ENCODE measurements at places on chromosomes 1 and 21. TPM values are rescaled to one million over a fixed set of nuclear protein-coding genes. Genes with fewer than 3 reads are reported as not detected.
A peak's percentile ranks its signal among the peaks of the same experiment; 100 is the strongest.

- H3K4me3 ChIP-seq = no peak overlapping the region
- no peak overlapping the region for H3K27ac ChIP-seq
- H3K36me3 ChIP-seq = peaks cover 4% of the 10 kb centered on the region
- peaks cover 17% of the 10 kb centered on the region for H3K4me1 ChIP-seq
Observed at GRCh38 chr1:203034422-203035110, 8.3 kb downstream of the PPFIA4 start.

- H3K27me3 ChIP-seq = no peaks in the 10 kb centered on the region
- H3K4me1 ChIP-seq = peaks cover 9% of the 10 kb centered on the region
- no peak overlapping the region for H3K4me3 ChIP-seq
- peak overlapping the region; percentile 88 for H3K27ac ChIP-seq
- no peak for DNase-seq
- peaks cover 68% of the 10 kb centered on the region for H3K36me3 ChIP-seq
Observed at GRCh38 chr1:165899461-165899941, 72.1 kb downstream of the UCK2 start.

GRCh38 chr21:41478319-41479177, 29.4 kb downstream of the TMPRSS2 start:
- H3K4me3 ChIP-seq = no peak overlapping the region
- H3K27ac ChIP-seq = peak overlapping the region; percentile 94
- peaks cover 46% of the 10 kb centered on the region for H3K4me1 ChIP-seq
- no peaks in the 10 kb centered on the region for H3K27me3 ChIP-seq
- peak; percentile 24 for DNase-seq
- H3K36me3 ChIP-seq = no peaks in the 10 kb centered on the region

GRCh38 chr1:203592730-203593129, 33.9 kb upstream of the ATP2B4 start:
- H3K4me3 ChIP-seq = no peak overlapping the region
- no peaks in the 10 kb centered on the region for H3K36me3 ChIP-seq

DNA sequence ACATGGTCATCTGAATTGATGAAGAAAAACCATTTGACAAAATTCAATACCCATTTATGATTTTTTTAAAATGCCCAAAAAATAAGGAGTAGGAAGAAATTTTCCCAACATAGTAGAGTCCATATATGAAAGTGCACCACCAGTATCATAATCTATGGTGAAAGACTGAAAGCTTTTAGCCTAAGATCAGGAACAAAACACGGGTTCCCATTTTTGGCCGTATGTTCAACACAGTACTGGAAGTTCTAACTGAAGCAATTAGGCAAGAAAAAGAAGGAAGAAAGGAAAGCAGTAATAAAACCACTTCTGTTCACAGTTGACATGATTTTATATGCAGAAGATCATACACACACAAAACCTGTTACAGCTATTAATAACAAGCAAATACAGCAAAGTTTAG, 227.8 kb upstream of the RAB4A start:
- DNase-seq = no peak
- H3K27ac ChIP-seq = no peak overlapping the region
- peaks cover 24% of the 10 kb centered on the region for H3K4me1 ChIP-seq
- no peaks in the 10 kb centered on the region for H3K36me3 ChIP-seq
- H3K27me3 ChIP-seq = peaks cover 7% of the 10 kb centered on the region
- H3K4me3 ChIP-seq = no peak overlapping the region

GRCh38 chr1:164611754-164612642, 53.0 kb downstream of the PBX1 start:
- peaks cover 95% of the 10 kb centered on the region for H3K4me1 ChIP-seq
- no peak for DNase-seq
- H3K27me3 ChIP-seq = no peaks in the 10 kb centered on the region
- H3K27ac ChIP-seq = peak overlapping the region; percentile 17
- no peaks in the 10 kb centered on the region for H3K36me3 ChIP-seq
- H3K4me3 ChIP-seq = peak overlapping the region; percentile 22

TNFAIP8L2 gene
- not detected for total RNA-seq

All from WTC11 (cell line).